Activated T-cell treated with anti-CD3 and anti-CD28 coated beads for 24 hours (primary cell): ENCODE measurements at places on chromosomes 5 and 9.

- DNase-seq: no peak
Observed at GRCh38 chr5:31981361-31981945, 192.7 kb downstream of the GOLPH3 start.

- no peak for DNase-seq
Observed at GRCh38 chr5:6762697-6763096, 49.5 kb downstream of the TENT4A start.

GRCh38 chr9:75992482-75993206 is 102.2 kb downstream of the PCSK5 start:
- DNase-seq: no peak

- DNase-seq: no peak
Observed at GRCh38 chr5:57841676-57842363, 359.2 kb upstream of the ACTBL2 start.

- DNase-seq: no peak
Observed at GRCh38 chr5:1805736-1806135, 4.5 kb downstream of the NDUFS6 start.

GRCh38 chr5:106545325-106545724 is 1125.4 kb downstream of the EFNA5 start:
- no peak for DNase-seq

DNA sequence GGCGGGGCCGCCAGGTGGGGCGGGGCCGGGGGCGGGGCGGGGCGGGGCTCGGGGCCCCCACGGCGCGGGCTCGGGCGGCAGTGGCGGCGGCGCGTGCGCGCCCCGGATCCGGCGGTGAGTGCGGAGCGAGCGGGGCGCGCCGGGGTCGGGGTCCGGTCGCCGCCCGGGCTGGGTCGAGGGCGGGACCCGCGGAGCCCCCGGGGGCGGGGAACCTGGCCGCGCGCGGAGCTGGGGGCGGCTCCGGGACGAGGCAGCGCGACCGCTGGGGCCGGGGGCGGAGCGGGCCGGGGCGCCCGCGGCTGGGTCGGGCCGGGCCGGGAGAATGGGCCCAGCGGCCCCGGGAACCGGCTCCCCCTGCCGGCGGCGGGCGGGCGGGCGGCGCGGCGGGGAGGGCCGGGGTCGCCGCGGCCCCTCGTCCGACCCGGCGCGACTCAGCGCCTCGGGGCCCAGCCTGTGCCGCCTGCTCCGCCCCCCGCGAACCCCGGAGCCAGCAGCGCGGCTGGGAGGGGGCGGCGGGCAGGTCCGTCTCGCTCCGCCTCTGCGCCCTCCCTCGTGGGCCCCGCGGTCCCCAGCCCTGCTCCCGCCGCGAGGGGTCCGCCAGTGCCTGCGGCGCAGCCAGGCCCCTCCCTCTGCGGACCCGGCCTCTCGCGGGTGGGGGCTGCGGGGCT is 3.1 kb downstream of the EGFL7 start:
- DNase-seq: peak; percentile 15

DNA sequence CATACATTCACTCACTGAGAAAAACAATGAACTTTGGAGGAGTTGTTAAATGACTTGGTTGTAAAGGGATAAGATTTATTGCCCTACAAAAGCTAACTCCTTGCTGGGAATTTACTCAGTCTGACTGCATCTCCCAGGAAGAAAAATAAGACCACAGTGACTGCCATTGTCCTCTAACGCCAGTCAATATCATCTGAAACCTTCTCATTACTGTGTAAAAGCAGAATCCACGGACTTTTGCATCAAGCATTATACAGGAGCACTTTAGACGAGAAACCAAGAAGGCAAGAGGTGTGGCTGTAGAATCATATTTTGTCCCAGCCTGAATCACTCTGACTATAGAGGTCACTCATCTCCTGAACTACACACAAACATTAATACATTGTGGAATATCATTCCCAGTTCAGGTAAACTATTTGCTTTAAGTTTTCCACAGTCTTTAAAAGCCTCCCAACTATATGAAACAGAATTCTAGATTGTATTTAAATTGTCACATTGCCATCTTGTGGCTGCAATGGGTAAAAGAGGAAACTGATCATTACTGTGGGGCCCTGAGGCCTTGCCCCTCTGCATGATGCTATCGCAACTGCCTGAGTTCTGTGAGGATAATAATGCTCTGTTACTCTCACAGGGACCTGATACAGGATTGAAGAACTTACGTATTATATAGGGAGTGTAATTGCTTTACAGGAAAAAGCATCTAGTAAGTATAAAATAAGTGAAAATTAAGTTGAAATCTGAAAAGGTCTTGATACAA is 142.9 kb downstream of the SLCO4C1 start:
- DNase-seq: no peak

DNA sequence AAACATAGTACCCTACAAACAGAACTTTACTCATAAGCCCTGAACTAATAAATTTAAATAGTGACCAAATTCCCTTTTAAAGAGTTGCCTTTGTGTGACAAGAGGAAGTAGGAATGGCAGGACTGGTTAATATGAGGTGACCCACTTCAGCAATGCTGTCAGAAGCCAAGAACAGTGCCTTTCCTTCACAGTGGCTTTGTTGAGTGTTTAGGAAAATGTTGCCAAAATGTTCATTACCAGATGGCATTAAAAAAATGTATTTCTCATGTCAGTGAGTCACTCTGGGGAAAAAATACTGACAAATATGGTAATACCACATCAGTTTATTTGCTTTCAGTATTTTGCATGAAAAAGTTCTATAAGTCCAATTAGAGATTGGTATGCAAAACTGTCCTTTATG is 103.3 kb downstream of the DIRAS2 start:
- DNase-seq: no peak

- no peak for DNase-seq
Observed at GRCh38 chr5:41526699-41527098, 16.3 kb upstream of the PLCXD3 start.

DNA sequence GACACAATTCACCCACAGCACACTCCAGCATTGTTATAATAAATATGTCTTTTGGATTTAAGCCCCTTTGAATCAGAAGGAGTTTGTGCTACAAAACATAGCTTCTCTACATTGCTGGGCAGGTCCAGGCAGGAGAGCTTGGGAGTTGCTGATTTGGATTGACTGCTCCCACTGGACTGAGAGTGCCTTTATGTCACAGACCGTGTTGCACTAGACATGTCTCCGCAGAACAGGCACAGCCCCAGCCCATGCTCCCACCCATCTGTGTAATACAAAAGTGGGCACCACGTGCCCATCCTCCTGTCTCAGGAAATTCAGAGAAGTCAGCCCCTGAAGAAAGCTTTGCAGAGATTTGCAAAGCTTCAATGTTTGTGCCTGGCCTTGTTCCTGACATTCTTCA is 117.1 kb downstream of the MED10 start:
- no peak for DNase-seq

- DNase-seq: no peak
Observed at GRCh38 chr9:14275331-14275730, 38.6 kb downstream of the NFIB start.

- no peak for DNase-seq
Observed at GRCh38 chr5:101878190-101878589, 417.9 kb downstream of the SLCO4C1 start.

DNA sequence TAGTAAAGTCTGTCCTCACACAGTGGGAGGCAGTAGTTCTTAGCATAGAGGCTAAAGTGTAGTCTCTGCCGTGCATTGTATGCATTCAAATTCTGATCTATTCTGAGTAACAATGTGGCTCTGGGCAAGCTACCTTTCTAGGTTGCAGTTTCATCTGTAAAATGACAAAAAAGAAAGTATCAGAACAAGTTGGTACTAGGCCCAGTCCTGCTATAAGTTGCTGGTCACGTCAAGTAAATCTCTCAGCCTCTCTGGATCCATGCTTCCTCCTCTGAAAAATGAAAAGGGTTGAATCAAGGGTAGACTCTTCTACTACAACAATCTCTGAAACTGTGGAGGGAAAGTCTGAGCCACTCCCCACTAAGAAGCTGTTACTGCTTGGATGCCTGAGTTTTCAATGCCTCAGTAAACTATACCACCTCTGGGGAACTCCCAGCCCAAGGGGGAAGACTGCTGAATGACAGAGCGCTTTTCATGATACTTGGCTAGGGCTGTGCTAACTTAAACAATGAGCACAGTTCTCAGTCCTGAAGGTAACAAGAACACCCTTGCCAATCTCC is 34.5 kb upstream of the SPARC start:
- DNase-seq: no peak

- no peak for DNase-seq
Observed at GRCh38 chr9:98539954-98540353, 168.8 kb downstream of the GABBR2 start.

- DNase-seq: no peak
Observed at GRCh38 chr5:180811623-180812124, 9.1 kb upstream of the MGAT1 start.

DNA sequence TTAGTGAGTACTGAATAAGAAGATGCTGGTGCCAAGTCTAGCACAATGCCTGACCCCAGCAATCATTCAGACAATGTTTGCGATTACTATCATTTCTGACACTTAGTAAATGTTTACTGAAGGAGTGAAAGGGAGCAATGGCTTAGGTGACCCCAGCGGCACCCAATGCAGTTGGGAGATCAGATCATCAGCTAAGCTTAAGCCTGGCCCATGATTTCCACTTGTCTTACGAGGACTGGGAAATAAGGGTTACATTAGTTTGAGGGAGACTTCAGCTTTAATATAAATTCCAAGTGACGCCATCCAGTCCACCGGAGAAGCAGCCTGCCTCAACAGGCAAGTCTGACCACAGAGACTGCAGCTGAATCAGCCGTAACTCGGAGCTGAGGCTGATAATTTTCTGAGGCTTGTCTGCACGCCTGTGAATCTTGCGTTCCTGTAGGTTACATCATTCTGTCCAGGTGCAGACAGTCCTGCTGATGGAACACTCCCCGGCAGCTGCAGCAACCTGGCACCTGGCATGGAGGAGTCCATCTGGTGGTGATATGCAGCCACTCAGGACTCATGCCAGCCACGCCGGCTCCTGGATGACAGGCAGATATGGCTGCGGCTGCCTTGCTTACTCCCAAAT is 34.9 kb upstream of the FGF1 start:
- no peak for DNase-seq

DNA sequence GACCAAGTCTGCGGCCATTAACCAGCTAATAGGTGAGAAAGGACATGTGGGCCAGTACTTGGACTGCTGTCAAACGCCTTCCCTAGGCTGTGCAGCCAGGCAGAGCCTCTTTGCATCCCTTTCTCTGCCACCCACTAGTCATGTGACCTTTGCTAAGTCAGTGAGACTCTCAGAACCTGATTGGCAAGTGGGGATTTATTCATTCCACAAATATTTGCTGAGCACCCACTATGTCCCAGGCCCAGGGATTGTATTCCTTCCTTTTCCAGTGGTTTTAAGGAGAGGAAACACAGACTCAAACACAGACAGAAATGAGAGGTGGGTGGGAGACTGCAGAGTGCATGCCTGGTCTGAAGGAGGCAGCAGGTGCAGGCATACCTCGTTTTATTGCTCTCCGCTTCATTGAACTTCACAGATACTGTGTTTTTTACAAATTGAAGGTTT is 71.6 kb upstream of the GALNT10 start:
- DNase-seq: no peak

GRCh38 chr5:73314395-73315257 is 134.0 kb downstream of the FOXD1 start:
- DNase-seq: no peak

DNA sequence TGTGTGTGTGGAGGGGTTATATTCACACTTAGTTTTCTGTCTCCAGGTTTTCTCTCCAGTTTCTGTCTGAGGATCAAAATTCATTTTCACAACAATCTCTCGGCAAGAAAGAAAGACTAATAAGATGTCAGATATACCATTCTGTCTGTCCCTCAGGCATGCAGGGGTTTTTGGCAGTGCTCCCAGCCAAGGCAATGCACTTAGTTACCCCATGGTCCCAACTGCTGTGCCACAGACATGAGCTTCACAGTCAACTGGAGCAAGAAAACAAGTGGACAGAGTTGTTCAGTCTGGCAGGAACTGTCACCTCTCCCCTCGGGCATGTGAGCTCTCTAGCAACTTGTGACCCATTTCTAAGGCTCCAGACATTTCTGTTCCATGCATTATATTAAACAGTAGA is 101.7 kb upstream of the LHFPL2 start:
- no peak for DNase-seq

GRCh38 chr5:108145351-108145750 is 236.5 kb downstream of the FBXL17 start:
- no peak for DNase-seq

DNA sequence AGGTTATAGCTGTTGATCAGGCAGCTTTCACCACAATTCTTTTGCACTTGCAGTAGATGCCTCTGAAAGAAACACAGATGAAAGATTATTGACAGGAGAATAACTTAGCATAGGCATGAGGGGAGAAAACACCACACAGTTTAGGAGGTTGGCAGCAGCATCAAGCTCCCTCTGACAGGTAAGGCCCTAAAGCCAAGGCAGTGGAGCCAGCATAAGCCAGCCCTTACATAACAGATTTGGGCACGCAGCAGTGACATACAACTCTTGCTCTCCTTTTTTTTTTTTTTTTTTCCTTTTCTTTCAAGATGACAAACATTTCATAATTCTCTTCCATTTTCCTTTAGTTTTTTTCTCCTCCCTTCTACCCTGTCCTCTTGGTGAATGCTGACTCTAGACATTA is 257.6 kb upstream of the ADAMTSL1 start:
- DNase-seq: no peak

DNA sequence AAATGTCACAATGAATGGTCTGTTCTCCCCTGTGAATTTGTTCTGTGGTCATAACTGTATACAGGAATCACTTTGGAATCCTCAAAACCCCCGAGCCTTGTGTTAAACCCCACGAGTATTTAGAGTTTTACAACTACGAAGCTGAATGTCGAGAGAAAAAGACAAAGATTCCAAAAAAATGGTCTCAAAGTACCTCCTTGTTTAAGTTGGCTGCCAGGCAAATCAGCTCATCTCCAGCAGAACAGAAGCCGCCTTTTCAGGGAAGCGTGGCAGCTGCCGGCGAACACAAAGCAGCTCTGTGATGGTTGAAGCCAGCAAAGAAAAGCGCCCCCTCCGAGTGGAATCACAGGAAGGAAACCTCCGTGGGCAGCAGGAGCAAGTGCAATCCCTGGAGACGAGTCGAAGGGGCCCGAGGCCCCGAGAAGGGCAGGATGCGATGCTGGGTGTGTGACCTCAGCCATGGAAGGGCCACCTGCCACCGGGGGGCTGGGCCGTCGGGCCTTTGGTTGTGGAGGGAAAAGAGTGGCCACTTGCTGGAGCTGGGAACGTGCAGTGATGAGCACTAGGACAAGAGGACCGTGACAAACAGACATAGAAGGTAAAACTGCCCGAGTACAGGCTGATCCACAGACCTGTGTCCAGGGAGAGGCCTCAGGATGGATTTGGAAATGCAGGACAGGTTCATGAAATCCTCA is 706.4 kb downstream of the SEMA5A start:
- DNase-seq: no peak

- DNase-seq: no peak
Observed at GRCh38 chr9:126642010-126642744, 28.4 kb downstream of the LMX1B start.

- DNase-seq: no peak
Observed at GRCh38 chr5:140295414-140295813, 7.5 kb downstream of the PFDN1 start.

GRCh38 chr5:163943546-163943945 is 438.1 kb downstream of the MAT2B start:
- no peak for DNase-seq
